CD4-positive, CD25-positive, alpha-beta regulatory T cell (primary cell): ENCODE measurements at places on chromosomes 12 and 14.

DNA sequence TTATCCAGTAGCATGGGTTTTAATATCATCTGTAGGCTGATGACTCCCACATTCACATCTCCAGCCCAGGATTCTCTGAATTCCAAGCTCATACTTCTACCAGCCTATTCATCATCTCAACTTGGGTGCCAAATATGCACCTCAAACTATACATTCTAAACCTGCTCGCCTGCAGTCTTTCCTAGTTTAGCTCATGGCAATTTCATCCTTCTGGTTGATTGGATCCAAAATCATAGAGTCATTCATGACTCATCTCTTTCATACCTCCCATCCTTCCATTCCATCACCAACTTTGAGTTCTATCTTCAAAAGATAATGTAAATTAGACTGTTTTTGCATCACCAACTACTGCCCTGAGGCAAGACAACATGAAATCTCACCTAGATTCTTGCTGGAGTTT, 99.7 kb upstream of the EGLN3 start:
- no peak for DNase-seq

- DNase-seq = no peak
These were observed 50.6 kb downstream of the KIF21A start for GRCh38 chr12:39392154-39392925.

GRCh38 chr12:124928095-124928911, 13.9 kb upstream of the UBC start:
- DNase-seq = no peak

- DNase-seq = no peak
These were observed 443.9 kb downstream of the TMEM132D start for GRCh38 chr12:129459886-129460285.

- DNase-seq = peak; percentile 14
These were observed 148.8 kb upstream of the ATF7IP start for GRCh38 chr12:14216405-14217294.

GRCh38 chr14:30340495-30340894, 218.5 kb upstream of the G2E3 start:
- DNase-seq = no peak

- no peak for DNase-seq
These were observed 286.0 kb downstream of the ZFP36L1 start for GRCh38 chr14:68506645-68507419.

GRCh38 chr12:64560396-64561301, 49.6 kb upstream of the RASSF3 start:
- DNase-seq = no peak

DNA sequence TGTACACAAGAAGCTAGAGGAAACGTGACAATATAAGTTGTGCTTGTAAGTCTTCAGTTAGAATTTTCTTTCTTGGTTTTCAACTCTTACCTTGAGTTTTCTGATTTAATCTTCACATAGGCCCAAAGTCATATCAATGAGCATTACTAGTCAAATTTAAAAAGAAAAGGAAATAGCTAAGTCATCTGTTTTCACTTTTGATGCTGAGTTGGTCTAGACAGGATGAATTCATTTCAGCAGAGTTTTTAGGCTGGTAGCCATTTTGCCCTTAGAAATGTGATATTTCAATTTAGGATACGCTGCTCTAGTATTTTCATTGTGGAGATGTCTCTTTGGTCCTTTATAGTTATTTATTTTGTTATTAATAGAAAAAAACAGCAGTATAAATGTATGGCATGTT, 44.6 kb upstream of the KRAS start:
- no peak for DNase-seq

- no peak for DNase-seq
These were observed 42.1 kb downstream of the MAP1LC3B2 start for GRCh38 chr12:116600959-116601918.

- no peak for DNase-seq
These were observed 16.0 kb downstream of the CERS5 start for GRCh38 chr12:50151047-50151687.

- peak; percentile 49 for DNase-seq
These were observed 4.3 kb upstream of the BCDIN3D start for GRCh38 chr12:49847161-49847560.

DNA sequence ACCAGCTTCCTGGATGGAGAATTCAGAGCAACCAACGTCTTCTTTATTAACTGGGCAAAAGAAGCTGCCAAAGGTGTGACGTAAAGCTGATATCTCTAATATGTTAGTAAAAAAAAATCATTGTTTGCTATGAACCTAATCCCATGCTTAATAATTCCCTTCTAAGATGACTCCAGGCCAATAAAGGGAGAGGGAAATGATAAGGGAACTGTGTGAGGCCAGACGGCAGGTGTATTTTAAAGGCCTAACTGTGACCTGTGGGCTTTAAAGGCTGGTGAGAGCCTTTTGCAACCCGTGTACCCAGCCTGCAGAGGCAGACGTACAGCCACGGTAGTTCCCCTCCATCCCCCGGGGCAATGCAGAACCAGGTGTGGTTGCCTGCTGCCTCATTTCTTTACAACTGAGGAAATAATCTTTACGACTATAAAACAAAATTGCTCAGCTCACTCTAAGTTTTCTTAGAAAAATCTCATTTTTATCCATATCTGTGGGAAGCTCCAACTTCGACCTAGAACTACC, 370.6 kb downstream of the EGLN3 start:
- DNase-seq = no peak
